ENCODE measurements at places on chromosomes 7 and 10. TPM values are rescaled to one million over a fixed set of nuclear protein-coding genes. Genes with fewer than 3 reads are reported as not detected.

DNA sequence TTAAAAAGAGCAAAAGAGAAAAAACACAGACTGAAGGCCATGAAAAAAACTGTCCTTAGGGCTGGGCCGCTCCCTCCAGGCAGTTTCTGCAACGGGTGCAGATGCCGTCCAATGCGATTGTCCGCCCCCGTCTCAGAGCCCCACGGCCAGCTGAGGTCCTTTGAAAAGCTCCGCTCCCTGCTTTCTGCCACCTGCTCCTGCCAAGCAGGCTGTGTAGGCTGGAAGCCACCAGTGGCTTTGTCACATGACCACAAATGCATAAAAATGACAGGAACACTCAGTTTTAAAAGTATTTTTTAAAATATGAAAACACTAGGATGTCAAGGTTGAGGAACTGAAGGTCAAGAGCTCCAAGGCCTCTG lies 71.7 kb downstream of the AMZ1 start:
- no peak for DNase-seq

DNA sequence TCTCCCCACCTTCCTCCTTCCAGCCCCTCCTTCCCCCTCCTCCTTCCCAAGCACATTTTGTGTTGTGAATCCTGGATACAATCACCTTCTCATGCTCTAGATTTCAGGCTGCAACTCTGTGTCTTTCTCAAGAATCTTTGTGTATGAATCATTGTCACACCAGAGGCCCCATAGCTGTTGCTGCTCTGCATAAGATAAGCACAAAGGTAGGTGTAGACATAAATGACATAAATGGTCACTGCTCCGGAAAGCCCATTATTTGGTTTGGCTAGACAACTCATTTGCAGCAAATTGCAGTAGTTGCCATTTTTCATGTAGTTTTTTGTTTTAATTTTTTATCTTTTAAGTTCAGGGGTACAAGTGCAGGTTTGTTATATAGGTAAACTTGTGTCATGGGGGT lies 216.3 kb upstream of the NRP1 start:
- no peak for DNase-seq

GRCh38 chr10:74836877-74837276 lies 10.5 kb downstream of the KAT6B start:
- no peak for DNase-seq

DNA sequence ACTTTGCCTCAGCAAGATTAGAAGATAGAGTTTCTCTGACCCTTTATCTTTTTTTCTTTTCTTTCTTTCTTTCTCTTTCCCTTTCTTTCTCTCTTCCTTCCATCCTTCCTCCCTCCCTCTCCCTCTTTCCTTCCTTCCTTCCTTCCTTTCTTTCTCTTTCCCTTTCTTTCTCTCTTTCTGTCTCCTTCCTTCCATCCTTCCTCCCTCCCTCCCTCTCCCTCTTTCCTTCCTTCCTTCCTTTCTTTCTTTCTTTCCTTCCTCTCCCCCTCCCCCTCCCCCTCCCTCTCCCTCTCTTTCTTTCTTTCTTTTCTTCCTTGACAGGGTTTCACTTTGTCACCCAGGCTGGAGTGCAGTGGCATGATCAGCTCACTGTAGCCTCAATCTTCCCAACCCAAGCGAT lies 40.2 kb upstream of the LCOR start:
- no peak for DNase-seq

DNA sequence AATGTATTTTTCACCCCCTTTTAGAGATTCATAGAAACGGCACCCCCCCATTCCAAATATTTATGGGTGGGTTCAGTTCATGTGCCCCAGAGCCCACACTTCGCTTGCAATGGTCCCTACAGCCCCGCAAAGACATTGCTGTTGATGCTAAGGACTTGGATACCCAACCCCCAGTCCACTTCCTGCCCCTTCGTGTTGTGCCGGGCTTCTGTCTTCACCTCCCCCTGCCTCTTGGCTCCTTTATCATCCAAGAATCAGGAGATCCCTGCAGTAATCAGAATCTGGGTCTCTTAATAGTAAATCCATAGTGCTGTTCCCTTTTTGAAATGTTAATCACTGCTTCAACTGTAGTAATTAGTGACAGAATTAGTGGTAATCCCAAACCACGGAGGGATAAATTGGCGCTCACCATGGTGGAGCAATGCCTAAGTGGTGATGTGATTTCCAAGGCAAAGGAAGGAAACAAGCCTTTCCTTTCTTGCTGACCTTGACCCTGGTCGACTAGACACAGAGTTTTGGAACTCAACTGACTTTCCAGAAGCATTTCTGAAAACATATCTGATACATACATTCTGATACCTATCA lies 67.7 kb downstream of the HK1 start:
- DNase-seq = no peak

- DNase-seq = no peak
Observed at GRCh38 chr7:25242678-25243077, 14.4 kb upstream of the NPVF start.

- DNase-seq = no peak
Observed at GRCh38 chr7:102287111-102287980, 678 bp downstream of the SH2B2 start.

GRCh38 chr10:77620731-77621130 lies 16.9 kb downstream of the KCNMA1 start:
- DNase-seq = peak; percentile 28

DNA sequence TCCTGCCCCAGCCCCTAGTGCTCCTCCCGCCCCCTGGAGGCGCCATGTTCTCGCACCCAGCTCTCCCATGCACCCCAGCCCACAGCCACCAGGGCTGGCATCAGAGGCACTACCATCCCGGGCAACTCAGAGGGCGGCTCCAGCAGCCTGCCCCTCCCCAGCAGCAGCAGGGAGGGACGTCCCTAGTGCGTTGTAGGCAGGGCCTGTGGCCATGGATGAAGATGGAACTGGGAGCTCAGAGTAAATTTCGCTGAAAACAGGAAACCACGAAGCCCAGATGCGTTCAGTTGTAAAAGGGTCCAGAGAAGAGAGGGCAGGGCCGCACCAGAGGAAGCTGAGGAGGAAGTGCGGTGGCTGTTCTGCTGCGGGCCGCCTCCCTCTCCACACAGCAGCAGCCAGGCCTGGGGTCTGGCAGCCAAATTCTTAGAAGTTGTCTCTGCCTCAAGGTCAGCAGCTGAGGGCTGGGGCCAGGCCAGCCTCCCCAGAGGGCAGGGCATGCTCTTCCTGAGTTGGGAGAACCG lies 24.6 kb downstream of the VSIR start:
- DNase-seq = no peak

GRCh38 chr7:85232068-85232467 lies 45.2 kb upstream of the SEMA3D start:
- DNase-seq = no peak

GRCh38 chr7:3551536-3551935 lies 250.5 kb downstream of the SDK1 start:
- DNase-seq = no peak

DNA sequence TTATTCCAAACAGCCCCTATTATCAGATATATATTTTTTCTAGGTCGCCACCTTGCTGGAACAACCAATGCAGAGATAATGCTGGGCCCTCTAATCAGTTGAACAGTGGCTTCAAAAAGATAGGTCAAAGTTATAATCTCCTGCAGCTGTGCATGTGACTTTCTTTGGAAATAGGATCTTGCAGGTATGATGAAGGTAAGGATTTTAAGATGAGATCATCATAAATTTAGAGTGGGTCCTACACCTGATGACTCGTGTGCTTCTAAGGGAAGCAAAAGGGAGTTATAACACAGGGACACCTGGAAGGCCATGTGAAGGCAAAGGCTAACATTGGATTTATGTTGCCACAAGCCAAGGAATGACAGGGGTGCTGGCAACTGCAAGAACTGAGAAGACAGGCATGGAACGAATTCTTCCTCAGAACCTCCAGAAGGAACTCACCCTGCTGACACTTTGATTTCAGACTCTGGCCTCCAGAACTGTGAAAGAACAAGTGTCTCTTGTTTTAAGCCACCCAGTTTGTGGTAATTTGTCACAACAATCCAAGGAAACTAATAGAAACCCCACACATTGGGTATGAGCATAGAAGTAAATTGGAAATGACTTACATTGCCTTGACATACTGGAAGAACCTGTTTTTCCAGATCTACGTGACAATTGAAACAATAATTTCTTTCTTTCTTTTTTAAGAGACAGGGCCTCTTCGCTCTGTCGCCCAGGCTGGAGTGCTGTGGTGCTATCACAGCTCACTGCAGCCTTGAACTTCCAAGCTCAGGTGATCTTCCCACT lies 34.4 kb downstream of the CCDC71L start:
- DNase-seq = peak; percentile 83

GRCh38 chr10:51999096-51999495 lies 299.7 kb upstream of the CSTF2T start:
- no peak for DNase-seq

OPN4 gene
- total RNA-seq = not detected

PRLHR gene
- not detected for total RNA-seq

FAM221A gene
- 2.6 TPM for total RNA-seq

VWA2 gene
- total RNA-seq = 1.8 TPM

GAD2 gene
- not detected for total RNA-seq

Data from bronchial epithelial cell (primary cell).